Stimulated activated CD4-positive, alpha-beta T cell treated with anti-CD3 and anti-CD28 coated beads, Interleukin-2, amount 100 ng/mL, for 24 hours (primary cell): ENCODE measurements at places on chromosomes 2 and 18.

DNA sequence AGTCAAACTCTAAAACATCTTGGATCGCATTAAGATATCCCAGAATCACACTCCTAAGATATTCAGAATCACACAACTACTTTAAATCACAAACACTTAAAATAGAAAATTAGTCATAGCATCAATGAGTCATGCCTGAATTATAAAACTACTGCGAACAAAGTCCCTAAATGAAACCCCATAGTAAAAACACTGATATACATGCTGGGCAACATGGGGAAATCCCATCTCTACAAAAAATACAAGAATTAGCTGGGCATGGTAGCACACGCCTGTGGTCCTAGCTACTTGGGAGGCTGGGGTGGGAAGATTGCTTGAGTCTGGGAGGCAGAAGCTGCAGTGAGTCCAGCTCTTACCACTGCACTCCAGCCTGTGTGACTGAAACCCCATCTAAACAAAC is 101.7 kb downstream of the COBLL1 start:
- DNase-seq, result no peak

DNA sequence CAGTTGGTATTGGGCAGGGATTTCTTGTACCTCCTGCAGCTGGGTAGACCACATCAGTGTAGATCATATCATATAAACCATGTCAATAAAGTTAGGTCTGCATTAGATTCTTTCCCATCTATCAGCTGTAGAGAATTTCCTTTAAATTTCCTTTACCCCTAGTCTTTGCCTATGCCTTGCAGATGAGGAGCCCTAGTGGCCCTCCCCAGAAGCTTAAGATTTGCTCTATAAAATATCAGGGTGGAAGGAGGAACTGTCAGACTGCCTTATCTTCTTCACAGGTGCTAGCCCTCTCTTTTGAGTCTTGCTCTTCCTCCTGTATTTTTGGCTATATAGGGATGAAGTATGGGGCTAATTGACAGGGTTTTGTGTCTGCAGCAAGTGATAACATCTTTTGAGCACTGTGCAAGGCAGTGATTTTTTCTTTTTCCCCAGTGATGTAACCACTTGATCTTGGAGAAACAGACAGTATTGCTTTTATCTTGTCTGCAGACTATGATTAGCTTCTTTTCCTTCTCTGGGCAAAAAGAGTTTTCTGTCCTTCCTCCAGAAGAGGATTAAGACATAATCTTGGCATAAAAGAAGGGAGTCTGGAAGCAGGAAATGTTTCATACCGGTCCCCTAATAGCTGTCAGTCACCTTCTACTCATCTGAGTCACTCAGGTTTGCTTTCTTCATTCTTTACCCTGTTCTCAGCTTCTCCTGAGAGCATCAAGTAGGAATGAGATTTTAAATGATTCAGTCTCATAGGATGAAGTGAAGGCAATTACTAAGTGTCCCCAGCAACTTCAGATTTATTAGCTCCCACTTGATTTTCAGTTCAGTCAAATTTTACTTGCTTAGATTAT is 286.4 kb downstream of the CDH19 start:
- no peak for DNase-seq

GRCh38 chr2:65471409-65471808 is 39.0 kb upstream of the SPRED2 start:
- DNase-seq, result no peak

GRCh38 chr2:104904889-104905288 is 51.0 kb downstream of the POU3F3 start:
- no peak for DNase-seq

DNA sequence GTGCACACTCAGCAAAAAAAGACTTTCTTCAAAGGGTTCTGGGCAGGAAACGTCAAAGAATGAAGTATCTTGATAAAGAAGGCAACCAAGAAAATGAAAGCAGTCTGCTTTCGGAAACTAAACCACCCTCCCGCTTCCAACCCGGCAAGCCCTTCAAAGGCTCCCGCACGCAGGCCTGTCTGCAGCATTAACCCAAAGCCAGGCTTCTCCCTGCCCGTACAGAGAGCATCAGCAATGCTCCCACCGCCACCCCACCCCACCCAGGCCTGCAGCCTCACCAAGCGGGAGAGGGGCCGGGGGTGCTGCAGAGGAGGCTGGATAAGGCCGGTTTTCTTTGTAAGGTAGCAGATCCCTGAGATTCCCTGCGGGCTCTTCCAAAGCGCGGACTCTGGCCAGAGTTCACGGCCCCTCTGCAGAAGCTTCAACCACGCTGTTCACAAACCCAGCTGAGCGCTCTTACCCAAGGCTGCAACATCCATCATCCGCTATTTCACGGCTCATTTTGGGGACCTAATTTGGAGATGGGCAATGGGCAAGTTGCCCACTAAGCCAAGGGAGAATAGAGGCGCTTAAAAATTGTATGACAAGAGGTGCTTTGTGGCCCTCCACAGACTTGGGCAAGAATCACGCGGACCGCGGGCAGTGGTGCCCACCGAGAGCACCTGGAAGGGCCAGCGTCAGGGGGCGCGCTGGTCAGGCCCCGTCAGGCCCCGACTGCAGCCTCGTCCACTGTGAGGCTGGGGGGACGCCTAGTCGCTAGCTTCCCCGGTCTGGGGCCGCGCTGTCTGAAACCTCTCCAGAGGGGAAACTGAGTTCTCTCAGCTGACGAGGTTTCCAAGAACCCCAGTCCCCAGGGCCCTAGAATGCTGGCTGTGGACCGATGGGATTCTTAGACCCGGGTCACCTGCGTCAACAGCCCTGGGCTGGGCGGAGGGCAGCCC is 225.4 kb upstream of the ID2 start:
- DNase-seq, result peak; percentile 58

DNA sequence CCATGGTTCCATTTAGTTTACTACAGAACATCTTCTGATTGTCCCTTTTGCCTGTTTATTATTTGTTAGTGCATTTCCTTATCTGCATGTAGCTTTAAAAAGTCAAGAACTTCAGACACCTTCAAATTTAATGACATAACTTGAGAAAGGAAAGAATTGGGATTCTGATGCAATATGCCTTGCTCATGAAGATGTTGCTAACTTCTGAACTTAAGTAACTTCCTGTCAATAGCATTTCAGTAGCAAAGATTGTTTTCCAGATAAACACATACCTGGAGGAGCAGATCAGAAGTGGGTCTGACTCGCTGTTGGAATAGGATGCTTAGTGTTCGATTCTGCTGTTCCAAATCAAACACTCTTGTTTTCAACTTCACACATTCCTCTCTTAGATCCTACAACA is 190.2 kb upstream of the LYPD1 start:
- no peak for DNase-seq
